ENCODE measurements at places on chromosomes 6 and 20. TPM values are rescaled to one million over a fixed set of nuclear protein-coding genes. Genes with fewer than 3 reads are reported as not detected.

DNA sequence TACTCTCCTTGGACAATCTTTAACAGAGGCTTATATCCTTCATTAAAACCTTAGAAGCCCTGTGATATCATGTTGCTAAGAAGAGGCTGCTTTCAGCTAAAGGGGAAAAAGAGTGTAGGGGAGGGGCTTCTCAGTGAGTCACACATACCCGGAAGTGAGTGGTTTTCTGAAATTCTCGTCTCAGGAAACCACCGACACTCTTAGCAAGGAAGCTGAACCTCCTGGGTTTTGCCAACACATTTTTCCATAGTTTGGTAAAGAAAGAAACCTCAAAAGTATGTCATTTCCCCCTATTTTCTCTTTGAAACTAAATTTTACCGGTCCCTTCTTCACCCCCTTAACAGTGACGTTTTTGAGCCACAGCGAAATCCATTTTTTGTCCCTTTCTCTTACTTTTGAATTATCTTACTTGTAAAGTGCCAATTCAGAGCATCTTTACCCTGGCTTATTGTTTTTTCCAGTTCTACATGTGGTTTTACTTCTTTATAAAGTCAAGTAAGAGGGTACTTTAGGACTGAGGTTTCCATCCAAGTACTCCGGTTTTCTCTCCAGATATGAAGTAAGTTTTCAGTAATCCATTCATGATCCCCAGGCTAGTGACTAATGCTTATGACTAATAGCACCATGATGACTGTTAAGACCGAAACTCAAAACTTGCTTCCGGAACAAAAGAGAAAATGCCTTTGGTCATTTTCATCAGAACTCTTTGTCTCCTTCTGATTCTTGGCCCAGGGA lies 219.3 kb downstream of the ARHGAP18 start:
- H3K36me3 ChIP-seq: peaks cover 11% of the 10 kb centered on the region
- peaks cover 3% of the 10 kb centered on the region for H3K27me3 ChIP-seq
- H3K27ac ChIP-seq: peak overlapping the region; percentile 87
- H3K4me3 ChIP-seq: no peak overlapping the region
- DNase-seq: no peak
- peaks cover 24% of the 10 kb centered on the region for H3K4me1 ChIP-seq

DNA sequence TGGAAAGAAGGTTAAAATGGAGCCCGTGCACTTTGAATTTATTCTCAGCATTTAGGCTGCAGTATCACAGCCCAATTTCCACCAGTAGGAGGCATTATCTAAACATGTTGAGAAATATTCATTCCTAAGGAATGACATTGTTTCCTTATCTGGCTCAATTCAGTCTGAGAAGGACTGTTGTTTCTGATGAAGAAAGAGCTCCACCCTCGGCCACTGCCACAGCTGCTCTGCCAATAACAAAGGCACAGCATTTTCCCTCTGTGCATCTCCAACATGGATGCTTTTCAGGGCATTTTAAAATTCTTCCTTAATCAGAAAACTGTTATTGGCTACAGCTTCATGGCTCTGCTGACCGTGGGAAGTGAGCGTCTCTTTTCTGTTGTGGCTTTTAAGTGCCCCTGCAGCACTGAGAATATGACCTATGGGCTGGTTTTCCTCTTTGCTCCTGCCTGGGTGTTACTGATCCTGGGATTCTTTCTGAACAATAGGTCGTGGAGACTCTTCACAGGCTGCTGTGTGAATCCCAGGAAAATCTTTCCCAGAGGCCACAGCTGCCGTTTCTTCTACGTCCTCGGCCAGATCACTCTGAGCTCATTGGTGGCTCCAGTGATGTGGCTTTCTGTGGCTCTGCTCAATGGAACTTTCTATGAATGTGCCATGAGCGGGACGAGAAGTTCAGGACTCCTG lies at the start of gene CALHM5:
TSS of gene CALHM5 (plus strand) at position 216 of the 687 bp plus-strand sequence. CDS start at position 274, 58 bp downstream.
- H3K4me3 ChIP-seq: peak within 1 kb of the TSS; percentile 63
- peaks cover 6% of the 10 kb centered on the region for H3K36me3 ChIP-seq
- no peak for DNase-seq
- peak within 1 kb of the TSS; percentile 96 for H3K27ac ChIP-seq

DNA sequence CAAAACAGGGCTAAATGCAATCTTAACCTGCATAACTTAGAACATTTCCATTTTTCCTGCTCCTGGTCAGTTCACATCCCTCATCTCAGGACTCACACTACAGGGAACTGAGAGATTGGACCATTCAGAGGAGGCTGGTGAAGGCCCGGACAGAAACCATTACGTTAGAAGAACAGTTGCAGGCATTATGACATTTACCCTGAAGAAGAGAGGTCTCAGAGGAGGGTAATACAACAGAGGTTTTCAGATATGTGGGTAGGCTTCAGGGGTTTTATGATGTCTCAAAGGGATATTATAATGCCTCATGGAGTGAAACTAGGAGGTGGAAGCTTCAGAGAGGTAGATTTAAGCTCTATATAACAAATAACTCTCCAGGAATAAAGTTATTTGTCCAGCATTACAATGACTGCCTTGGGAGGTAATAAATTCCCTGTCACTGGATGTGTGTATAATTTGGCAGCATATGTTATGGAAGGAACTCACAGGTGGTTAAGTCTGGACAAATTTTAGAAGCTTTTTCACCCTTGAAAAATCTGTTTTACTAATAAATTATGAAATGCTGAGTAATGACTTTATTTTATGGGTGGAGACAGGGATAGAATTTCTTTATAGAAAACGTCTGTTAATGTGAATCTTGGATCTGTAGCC lies 36.7 kb upstream of the RIPOR2 start:
- H3K36me3 ChIP-seq: no peaks in the 10 kb centered on the region
- DNase-seq: no peak
- H3K4me1 ChIP-seq: no peaks in the 10 kb centered on the region
- H3K27ac ChIP-seq: no peak overlapping the region

DNA sequence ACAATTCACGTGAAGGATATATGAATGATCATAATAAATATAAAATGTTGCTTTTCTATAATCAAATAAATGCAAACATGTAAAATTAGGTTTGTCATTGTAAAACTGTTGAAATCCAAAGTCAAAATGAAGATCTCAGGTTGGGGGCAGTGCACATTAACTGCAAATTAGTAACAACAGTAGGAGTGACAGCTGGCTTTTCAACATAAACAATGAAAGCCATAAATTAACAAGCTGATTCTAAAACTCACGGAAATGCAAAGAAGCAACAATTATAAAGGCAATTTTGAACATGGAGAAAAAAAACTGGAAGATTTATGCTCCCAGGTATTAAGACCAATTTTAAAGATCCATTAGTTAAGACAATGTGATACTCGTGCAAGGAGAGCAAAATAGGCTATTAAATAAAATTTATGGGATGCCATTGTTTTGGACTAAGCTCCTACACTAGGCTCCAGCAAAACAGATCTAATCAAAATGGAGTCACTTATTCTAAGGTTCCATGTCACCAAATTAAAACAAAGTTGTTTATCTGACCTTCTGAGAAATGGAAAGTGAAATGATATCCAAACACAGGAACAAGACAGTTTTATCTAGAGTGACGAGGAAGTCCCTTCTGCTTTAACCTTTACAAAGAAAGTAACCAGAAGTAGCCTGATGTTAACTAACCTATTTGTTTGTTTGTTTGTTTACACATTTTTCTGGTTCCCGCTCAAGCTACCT lies 770.8 kb downstream of the EPHA7 start:
- peaks cover 14% of the 10 kb centered on the region for H3K4me1 ChIP-seq
- peaks cover 4% of the 10 kb centered on the region for H3K36me3 ChIP-seq
- DNase-seq: no peak
- no peak overlapping the region for H3K27ac ChIP-seq
- H3K27me3 ChIP-seq: no peaks in the 10 kb centered on the region

DNA sequence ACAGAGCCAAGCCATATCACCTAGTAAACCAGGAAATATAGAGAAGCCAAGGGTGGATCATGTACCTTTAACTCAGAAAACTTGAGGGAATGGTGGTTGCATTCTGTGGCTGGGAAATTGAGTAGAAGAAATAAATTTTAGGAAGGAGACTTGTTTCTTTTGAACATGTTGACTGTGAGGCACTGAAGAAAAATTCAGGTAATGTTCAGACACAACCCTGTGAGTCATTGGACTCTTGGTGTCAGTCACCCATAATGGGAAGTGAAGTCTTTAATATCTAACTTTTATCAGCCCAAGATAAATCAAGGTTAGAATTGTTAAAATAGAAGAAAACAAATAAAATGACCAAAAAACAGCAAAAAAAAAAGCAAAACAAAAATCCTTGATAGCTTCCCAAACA lies 98.8 kb upstream of the GRIK2 start:
- no peaks in the 10 kb centered on the region for H3K27me3 ChIP-seq
- peaks cover 3% of the 10 kb centered on the region for H3K4me1 ChIP-seq
- no peaks in the 10 kb centered on the region for H3K36me3 ChIP-seq
- H3K4me3 ChIP-seq: no peak overlapping the region
- DNase-seq: no peak

DNA sequence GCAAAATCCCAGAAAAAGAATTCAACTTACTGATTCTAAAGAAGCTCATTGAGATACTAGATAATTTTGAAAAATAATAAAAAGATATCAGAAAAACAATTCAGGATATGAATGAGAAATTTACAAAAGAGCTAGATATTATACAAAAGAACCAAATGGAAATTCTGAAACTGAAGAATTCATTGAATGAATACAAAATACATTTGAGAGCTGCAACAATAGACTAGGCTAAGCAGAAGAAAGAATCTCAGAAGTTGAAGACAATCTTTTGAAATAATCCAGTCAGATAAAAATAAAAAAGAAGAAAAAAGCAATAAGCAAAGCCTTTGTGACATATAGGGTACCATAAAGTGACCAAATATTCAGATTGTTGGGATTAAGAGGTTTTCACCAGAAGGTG lies 206.0 kb downstream of the CD109 start:
- no peak overlapping the region for H3K27ac ChIP-seq
- H3K36me3 ChIP-seq: peaks cover 3% of the 10 kb centered on the region
- no peaks in the 10 kb centered on the region for H3K4me1 ChIP-seq
- DNase-seq: no peak

GRCh38 chr20:54364919-54365318 lies 110.5 kb upstream of the DOK5 start:
- H3K27me3 ChIP-seq: peaks cover 3% of the 10 kb centered on the region
- H3K27ac ChIP-seq: no peak overlapping the region
- no peaks in the 10 kb centered on the region for H3K36me3 ChIP-seq
- no peak overlapping the region for H3K4me3 ChIP-seq
- no peaks in the 10 kb centered on the region for H3K4me1 ChIP-seq
- no peak for DNase-seq

DNA sequence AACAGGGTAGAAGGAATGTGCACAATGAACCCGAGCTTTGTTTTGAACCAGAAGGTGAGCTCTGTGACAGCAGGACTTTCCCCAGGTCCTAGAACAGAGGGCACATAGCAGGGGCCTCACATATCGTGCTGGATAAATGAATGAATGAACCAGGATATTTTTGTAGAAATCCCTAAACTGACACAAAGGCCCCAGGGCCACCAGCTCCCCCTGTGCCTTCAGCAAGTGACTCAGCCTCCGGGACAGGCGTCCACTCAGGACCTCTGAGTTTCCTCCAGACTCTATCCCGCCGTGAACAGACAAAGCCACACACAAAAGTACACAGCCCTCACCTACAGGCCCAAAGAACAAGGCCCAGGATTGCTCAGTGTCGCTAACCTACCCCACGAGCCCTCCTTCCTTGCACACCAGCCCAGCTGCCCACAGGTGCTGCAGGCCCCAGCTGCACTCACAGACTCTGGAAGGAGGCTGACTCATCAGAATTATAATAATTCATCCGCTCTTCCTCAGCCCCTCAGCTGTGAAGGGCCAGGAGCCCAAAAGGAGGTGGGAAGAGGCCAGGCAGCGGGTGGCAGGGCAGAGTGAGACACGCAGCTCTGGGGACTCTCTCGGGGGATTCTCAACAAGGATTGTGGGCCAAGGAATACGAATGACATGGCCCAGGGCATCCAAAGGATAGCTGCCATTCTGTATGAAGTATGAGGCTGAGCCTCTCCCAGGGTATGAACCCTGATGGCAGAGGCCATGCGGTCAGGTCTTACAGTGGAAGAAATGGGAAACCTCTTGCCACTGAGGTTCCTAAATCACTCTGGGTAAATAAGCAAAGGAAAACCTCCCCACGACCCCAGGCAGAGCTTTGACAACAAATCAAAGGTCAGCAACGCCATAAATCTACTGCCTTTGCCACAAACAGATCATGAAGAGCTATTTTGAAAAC lies 40.9 kb downstream of the SUMO4 start:
- H3K27ac ChIP-seq: peak overlapping the region; percentile 48
- peaks cover 32% of the 10 kb centered on the region for H3K4me1 ChIP-seq
- H3K4me3 ChIP-seq: no peak overlapping the region
- H3K36me3 ChIP-seq: no peaks in the 10 kb centered on the region
- DNase-seq: no peak
- no peaks in the 10 kb centered on the region for H3K27me3 ChIP-seq

DNA sequence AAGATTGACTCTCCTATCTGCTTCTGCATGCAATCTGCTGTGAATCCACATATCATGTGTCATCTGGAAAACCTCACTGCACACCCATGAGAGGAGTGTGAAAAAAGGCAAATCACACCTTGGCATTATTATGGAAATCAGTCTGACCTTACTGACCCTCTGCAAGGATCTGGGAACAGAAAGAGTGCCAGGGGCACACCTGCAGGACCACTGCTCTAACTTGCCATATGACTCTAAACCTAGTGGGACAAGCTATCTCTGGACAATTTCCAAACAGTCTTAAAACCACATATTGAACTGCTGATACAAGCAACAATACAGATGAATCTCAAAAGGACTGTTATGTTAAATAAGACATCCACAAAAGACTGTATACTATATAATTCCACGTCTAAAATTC lies 50.3 kb downstream of the ABHD12 start:
- no peaks in the 10 kb centered on the region for H3K27me3 ChIP-seq
- H3K4me3 ChIP-seq: no peak overlapping the region
- no peak for DNase-seq
- H3K36me3 ChIP-seq: peaks cover 11% of the 10 kb centered on the region
- no peak overlapping the region for H3K27ac ChIP-seq
- H3K4me1 ChIP-seq: peaks cover 16% of the 10 kb centered on the region

- H3K4me1 ChIP-seq: no peaks in the 10 kb centered on the region
- H3K27ac ChIP-seq: no peak overlapping the region
- H3K4me3 ChIP-seq: no peak overlapping the region
Observed at GRCh38 chr20:5056801-5057599, 55.7 kb upstream of the SLC23A2 start.

DNA sequence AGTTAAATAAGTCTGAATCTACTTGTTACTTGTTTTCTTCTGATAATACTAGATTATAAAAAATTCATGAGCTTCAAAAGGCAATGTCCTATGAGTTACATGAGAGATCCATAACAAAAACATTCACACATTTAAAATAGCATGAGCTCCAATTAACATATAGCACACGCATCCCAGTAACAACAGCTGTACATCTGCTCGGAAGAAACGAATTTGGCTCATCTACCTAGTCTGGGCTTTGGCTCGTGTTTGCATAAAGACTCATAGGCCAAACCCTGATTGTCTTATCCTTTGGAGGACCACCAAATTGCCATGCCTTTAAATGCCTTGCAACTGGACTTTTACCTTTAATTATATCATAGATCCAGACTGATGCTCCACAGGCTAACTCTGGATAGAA lies 259.7 kb upstream of the CHD6 start:
- no peaks in the 10 kb centered on the region for H3K36me3 ChIP-seq
- H3K27me3 ChIP-seq: peaks cover 17% of the 10 kb centered on the region
- H3K4me1 ChIP-seq: no peaks in the 10 kb centered on the region
- H3K4me3 ChIP-seq: no peak overlapping the region

Gene RSPH4A
- 0.78 TPM for total RNA-seq

Gene PLN
- 0.20 TPM for total RNA-seq

Gene GATA5
- total RNA-seq: 27.5 TPM
